ENCODE measurements at places on chromosomes 12 and 14.

GRCh38 chr12:112714166-112714710 lies 77.3 kb upstream of the RPH3A start:
- DNase-seq: no peak

DNA sequence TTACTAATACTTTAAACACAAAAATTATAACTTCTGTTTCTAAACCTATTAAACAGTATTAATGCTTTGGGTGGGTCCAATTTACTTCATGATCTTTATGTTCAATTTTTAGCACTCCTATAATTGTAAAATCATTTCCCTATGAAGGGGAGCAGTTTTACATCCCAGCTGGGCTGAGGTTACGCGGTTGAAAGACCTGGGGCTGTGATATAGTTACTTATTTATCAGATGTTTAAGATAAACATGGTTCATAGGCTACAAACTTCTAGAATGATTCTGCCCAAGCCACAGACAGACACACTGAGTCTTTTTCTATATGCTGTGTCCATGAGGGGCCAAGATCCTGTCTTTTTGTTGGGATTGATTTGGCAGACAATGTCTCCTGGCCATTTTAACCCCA lies 44.4 kb downstream of the DYRK2 start:
- DNase-seq: no peak

DNA sequence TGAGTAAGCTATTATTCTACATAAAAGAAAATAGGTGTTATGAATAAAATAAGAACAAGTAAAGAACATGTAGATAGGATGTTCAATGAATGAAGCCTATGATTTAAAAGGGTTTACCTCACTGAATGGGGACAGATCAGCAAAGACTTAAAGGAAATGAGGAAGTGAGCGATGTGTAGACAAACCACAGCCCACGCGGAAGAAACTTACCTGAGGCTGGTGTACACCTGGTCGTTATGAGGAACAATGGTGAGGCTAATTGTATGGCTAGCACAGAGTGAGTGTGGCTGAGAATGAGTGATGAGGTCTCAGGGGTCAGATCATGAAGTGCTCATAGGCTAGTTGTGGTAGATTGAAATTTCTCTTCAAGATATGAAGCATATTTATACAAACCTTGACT lies 221.7 kb downstream of the ALG10B start:
- no peak for DNase-seq

GRCh38 chr12:132888852-132889251 lies 1.4 kb upstream of the CHFR start:
- DNase-seq: no peak

- no peak for DNase-seq
Observed at GRCh38 chr12:123571343-123571813, 13.0 kb upstream of the TMED2 start.

DNA sequence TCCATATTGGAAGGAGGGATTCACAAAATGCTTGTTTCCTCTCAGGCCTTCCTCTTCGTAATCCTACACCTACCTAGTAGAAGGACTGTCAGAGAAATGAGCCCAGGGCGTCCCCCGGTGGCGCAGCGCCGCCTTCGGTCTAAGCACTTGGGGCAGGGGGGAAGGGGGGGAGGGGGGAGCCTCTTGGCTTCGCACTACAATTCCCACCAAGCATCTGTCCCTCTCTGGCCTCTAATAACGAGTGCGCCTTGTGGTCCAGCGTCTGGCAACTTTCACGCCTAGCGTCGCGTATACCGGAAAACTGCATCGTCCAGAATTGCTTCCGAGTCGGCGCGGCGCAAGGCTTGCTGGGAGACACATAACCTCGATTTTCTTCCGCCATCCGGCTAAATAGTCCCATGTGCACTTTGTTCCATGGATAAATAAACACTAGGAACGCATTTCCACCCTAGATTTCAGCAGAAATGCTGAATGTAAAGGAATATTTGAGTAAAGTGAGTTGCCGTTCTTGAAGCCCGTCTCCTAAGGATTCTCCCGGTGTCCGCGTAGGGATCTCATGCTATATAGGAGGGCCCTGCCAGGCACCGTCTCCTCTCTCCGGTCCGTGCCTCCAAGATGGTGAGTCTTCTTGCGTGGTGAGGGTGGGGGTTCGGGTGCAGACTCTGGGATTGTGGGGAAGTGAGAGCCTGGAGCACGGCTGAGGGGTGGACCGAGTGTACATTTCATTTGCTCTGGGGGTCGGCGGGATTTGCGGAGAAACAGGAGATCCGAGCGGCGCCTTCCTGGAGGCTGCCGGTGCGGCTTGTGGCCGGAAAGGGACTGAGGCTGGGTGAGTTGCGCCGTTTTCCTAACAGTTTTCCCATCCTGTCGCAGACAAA lies at the start of gene RPS26:
Gene RPS26 (plus strand): TSS at position 367 of the 878 bp plus-strand sequence. CDS start 249 bp downstream, at position 616.
- peak; percentile 95 for DNase-seq

DNA sequence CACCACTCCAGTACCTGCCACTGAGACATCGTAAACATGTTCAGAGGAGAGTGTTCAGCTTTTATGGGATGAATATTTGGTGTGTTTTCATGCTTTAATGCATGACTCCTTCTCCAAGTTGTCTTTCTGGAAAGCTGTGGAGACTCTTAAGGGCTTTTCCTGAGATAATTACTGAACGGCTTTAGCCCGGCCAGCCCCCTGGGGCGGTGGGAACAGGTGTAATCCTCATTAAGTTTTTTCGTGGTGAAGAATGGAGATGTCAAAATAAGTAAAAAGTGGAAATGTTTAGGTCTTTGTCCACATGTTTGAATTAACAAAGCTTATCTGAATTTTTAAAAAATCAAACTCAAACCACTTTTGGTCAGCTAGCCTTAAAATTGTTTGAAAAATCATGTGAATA lies 1.5 kb downstream of the SYNE2 start:
- no peak for DNase-seq

GRCh38 chr12:78928200-78929074 lies 63.9 kb downstream of the SYT1 start:
- no peak for DNase-seq

- DNase-seq: no peak
Observed at GRCh38 chr12:75735853-75736252, 224.4 kb upstream of the KRR1 start.

GRCh38 chr12:57473886-57474285 lies 5.8 kb downstream of the ARHGAP9 start:
- DNase-seq: no peak

DNA sequence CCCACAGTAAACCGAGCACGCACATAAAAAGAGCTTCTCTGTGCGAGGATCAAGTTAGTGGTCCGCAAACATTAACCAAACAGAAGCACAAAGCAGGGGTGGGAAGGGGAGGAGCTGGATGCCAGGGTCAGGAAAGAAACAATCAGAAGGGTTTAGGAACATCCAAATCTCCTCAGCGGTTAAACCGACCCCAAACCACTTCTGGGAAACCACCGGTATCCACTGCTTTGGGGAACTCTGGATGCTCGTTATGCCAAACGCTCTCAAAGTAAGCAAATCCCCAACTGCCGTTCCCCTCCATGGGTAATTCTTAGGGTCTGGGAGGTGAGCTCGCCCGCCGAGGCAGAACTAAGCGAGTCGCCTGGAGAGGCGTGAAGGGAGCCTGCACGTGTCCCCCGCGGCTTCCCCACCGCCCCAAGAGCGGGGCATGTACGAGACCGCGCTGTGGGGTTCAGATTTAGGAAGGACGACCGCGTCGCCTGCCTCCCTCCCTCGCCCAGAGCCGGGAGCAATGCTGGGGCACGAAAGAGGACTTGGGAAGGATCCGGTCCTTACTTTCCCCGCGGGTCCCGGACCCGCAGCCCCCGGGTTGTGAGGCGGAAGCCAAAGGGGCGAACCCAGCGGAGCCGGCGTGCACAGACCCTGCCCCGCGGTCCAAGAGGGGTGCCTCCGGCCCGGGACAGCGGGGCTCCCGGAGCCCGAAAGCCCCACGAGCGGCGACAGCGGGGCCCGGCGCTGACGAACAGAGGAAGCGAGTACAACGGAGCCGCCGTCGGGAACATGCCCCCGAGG lies 711 bp downstream of the SBNO1 start:
- DNase-seq: peak; percentile 32

DNA sequence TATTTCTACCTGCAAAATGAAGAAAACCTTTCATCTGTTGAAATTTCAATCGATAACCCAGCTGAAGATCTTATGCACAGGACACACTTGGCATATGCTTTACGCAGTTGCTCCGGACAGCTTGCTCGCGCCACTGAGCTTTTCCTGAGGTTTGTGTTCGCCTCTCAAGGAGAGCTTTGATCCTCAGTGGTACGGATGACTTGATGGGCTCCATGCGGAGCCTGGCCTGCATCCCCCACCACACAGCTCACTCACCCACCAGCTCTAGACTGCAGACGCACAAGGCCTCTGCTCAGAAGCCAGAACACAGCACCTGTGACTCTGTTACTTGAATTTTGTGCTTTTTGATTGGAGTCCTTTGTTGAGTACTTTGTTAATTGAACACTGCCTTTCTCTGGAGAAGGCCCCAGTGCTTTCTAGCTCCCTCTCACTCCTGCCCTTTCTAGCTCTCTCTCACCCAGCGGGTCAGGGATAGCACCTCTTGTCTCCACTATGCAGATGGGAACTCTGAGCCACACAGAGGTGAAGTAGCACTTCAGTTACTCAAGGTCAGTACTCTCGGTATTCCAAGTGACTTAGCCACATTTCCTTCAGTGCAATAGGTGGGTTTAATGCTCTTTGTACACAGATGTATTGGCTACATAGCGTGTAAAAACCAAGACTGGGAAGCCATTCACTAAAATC lies 52.1 kb downstream of the TBC1D30 start:
- DNase-seq: no peak

GRCh38 chr14:44962334-44963043 lies 499 bp downstream of the TOGARAM1 start:
- peak; percentile 39 for DNase-seq

DNA sequence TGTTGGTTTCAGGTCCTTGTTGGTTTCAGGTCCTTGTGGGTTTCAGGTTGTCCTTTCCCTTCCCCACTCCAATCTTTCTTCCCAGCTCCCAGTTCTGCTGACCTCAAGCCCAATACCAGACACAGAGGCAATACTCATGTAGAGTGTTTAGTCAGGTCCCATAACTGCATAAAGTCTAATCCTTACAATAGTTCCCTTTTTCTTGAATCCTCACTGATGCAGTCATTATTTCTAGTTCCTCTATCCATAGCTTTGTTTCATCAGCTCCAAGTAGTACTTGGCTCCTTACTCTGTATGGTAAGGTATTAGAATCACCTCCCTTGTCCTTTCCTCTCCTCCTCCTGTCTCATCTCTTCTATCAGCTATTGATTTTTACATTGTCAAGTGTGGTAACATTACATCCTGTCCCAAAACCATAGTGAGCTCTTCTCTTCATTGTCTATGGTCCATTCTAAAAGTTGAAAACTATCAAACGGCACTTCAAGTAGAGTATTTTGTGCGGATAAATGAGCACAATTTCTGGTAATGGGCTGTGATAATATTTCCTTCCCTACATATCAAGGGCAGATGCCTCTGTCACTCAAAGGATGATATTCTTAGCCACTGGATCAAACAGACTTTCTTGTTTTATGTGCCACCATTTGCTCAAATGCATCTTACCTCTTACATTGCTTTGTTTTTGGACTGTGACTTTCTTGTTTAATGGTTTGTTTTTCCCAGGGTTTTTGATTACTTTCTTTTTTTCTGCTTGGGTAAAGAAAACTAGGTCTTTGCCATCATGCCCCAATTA lies 57.2 kb upstream of the JDP2 start:
- peak; percentile 86 for DNase-seq

DNA sequence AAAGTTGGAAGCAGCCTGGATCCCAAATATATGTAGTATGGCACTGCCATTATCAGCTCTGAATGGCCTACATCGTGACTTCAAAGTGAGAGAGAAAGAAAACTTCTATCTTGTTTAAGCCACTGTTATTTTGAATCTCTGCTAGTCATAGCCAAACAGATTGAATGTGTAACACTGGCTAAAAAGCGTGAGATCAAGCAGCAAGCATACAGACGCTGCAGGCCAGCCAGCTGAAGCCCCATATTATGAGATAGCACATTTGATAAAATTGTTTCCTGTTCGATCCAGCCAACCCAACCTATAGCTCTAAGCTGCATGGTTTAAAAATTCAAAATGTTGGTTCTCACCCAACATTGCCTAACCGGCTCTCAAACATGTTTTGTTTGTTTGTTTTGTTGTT lies 95.0 kb downstream of the DUSP6 start:
- no peak for DNase-seq
